Natural killer cell treated with Interleukin-12 subunit alpha and Interleukin-12 subunit beta and Interleukin-15 and Interleukin-18, amount 100 ng/mL, for 72 hours (primary cell): ENCODE measurements at places on chromosomes 5 and 9. TPM values are rescaled to one million over a fixed set of nuclear protein-coding genes. Genes with fewer than 3 reads are reported as not detected.

DNA sequence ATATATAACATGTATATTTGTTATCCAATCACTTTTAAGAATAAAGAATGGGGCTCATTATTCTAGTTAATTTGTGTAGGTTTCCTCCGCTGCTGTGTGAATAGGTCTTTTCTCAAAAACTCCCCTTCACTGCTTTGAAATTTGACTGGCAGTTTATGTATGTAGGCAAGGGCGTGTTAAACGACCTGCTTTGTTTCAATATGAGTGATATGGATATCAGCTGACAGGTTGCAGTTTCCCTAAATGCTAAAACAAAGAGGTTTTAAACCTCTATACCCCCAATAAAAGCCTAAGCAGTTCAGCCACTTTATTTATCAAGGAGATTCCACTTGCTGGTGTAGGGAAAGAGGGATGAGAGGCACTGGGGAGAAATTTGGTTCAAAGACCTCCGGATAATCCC is 159.6 kb downstream of the TMEM167A start:
- no peak for DNase-seq

GRCh38 chr5:23840083-23840482 is 332.7 kb downstream of the PRDM9 start:
- no peak for DNase-seq

DNA sequence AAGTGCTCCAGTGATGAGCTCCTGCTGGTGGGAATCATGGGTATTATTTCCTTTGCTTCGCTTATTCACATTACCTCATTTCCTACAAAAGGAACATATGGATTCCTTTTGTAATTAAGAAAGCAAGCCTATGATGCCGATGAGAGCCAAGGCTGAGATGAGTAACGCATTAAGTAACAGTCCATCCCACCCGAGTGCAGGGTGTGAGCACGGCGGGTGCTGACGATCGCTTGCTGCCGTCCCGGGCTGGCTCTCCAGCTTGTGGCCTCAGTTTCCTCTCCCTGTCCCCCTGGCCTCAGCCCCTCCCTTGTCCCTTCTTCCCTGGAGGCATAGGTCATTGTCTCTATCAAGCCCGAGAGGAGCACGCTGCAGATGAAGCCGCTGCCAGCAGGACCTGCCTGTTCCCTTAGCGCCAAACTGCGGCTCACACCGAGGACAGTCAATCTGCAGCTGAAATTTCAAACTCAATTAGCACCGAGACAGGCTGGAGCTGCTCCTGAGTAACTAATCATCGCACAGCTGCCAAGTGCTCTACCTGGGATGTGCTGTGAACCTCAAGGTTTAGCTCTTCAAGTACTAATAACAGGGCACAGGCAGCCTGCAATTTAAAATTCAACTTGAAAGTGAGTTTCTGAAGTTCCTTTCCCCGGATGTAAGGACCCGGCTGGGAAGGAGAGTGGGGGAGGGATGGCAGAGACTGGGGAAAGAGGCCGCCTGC is 115.2 kb upstream of the RAPGEF1 start:
- no peak for DNase-seq

DNA sequence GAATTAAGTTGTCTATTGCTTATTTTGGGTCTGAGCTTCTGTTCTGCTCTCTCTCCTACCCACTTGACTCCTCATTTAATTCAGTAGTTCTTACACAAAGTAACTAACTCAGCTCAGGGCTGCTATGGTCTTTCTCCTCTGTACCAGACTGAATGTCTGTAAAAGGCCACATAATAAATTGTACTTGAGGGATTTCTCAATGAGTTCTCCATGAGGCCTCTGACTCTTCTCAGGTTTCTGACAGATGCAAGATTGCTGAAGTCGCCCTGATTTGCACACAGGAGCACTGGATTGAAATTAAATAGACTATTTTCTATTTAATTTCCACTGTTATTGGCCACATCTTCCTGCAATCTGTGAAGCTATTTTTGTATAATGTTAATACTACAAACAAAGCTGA is 2.9 kb downstream of the IQGAP2 start:
- DNase-seq = no peak

- DNase-seq = no peak
These were observed 298.5 kb upstream of the PCSK5 start for GRCh38 chr9:75591972-75592371.

DNA sequence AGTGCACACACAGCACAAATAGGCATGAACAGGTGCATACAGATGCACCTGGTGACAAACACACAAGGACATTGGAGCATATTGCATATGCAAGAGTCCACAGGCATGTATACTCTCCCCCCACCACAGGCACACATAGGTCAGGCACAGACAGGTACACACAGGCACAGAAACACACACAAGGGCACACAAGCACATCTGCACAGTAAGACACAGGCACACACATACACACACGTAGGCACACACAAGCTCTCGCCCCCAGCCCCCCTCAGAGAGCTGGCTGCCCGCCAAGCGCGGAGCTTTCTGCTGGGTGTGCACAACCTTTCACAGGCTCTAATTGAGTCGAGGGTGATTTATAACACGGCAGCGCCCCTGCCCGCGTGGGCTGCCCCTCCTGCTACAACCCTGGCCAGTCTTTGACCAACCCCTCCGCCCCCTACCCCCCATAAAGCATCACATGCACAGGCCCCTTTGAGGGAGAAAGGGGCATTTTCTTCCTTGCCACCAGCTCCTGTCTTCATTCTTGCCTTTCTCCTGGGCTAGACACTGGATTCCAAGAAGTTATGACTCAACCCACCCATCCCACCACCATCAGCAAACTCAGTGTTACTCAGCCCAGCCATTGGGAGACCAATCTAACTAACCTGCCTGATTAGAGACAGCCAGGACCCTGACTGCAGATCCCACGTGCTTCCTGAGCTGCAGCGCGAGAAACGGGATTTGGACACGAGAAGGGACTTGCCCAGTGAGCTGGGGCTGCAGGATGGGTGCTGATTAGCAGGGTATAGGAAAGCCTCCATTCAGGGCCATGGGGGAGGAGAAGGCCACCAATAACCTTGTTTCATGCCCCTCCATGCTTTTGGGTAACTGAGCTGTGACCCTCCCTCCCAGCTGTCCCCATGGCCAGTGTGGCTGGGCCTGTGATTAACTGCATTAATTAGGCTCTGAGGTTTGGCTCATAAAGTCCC is 42.8 kb upstream of the PSD2 start:
- DNase-seq = no peak

DNA sequence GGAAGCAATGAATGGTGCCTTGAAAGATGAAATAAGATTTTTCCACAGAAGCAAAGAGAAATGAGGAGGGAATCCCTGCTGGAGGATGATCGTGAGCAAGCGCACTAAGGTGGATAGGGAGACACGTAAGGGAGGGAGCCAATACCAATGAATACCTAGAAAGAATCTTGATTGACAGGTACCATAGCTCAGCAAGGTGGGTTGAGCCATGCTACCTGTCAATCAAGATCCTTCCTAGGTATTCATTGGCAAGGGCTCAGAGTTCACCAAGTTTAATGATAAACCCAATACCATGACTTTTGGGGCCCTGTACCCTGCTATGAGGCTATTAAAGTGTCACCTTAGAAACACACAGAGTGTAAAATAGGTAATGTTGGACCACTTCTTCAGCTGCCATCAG is 226.8 kb downstream of the GRIA1 start:
- no peak for DNase-seq

- DNase-seq = no peak
These were observed 106.5 kb downstream of the EPB41L4A start for GRCh38 chr5:112312295-112313275.

- peak; percentile 20 for DNase-seq
These were observed 8.6 kb downstream of the NOL6 start for GRCh38 chr9:33465096-33465495.

TNFSF15 gene
- total RNA-seq = 0.08 TPM

- DNase-seq = no peak
These were observed 49.5 kb downstream of the TJP2 start for GRCh38 chr9:69223605-69224004.
